ENCODE measurements at places on chromosomes 7 and 10. TPM values are rescaled to one million over a fixed set of nuclear protein-coding genes. Genes with fewer than 3 reads are reported as not detected.
A peak's percentile ranks its signal among the peaks of the same experiment; 100 is the strongest.

GRCh38 chr7:12945901-12946300 lies 258.5 kb downstream of the ARL4A start:
- DNase-seq: no peak

DNAH11 gene
- 6.2 TPM for total RNA-seq

DNA sequence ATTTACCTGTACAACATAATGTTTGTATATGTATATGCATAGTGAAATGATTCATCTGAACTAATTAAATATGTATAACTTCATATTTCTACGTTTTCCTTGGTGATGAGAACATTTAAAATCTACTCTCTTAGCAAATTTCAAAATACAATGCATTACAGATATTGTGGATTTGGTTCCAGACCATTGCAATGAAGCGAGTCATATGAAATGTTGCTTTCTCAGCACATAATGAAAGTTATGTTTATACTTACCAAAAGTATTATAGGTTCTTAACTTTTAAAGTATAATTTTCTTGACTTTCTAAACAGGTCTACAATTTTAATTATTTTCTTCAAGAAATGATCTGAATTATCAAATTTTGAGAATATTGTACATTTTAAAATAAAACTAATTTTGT lies 189.2 kb downstream of the CSTF2T start:
- DNase-seq: no peak

ZNF786 gene
- 3.4 TPM for total RNA-seq

DNA sequence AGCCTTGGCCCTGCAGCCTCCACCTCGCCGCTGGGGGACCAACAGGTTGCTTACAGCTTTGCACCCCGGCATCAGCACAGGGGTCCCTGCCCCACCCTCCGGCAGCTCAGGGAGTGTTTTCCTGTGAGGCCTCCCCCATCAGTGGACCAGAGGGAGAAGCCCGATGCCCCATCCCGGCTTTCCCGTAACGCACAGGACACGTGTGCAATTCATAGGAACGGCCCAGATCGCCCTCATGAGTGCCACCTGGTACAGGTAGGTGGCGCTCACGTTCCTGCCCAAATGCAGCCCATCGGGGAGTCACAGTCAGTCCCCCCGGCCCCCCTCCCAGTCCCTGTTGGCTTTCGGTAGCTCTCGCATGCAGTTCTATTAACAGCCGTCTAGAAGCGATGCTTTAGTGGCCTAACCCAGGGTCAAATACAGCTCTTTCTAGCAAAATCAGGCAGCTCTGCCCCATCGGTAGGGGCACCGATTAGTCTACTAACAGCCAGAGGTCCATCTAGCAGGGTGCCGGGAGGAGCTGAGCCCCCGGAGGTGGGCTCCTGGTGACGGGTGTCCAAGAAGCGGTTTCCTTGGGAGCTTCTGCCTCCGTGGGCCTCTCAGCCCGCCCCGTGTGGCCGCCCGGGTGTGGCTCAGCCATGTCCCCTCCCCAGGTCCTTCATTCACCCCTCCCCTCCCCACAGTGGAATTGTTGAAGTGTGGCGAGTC lies 48.4 kb upstream of the GTF2IRD1 start:
- no peak for DNase-seq

DNA sequence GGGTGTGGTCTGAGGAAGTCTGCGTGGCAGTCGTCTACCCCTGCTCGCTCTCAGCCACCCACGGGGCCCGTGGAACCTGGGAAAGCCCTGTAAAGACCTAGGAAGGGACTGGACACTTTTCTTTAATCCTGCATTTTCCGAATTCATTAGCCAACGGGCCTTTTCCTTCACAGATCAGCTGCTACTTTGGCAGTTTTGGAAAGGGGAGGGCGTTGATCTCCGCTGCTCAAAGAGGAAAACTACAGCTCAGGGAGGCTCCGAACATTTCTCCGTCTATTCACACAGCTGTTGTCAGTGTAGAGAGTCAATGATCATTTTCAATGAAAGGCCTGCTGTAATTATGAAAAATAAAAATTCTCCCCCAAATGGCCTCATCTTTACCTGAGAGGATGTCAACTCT lies 450.1 kb upstream of the MKI67 start:
- no peak for DNase-seq

DNA sequence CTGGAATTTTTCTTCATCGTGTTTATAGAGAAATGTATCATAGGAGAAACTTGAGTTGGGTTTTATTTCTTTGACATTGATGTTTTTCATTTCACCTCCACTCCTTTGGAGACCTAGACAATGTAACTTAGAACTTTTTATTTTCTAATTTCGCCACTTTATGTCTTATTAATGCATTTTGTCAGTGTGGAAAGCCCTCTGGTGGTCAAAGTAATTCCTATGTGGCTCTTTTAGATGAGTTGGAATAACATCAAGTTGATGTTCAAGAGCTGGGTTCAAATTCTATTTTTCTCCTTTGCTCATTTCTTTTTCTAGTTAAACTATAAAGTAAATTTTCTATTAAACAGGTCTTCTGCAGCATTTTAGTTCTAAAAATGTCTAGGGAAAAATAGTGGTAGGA lies 478.6 kb downstream of the LRMDA start:
- DNase-seq: peak; percentile 34

GRCh38 chr10:75145590-75145989 lies 34.1 kb downstream of the SAMD8 start:
- no peak for DNase-seq

DNA sequence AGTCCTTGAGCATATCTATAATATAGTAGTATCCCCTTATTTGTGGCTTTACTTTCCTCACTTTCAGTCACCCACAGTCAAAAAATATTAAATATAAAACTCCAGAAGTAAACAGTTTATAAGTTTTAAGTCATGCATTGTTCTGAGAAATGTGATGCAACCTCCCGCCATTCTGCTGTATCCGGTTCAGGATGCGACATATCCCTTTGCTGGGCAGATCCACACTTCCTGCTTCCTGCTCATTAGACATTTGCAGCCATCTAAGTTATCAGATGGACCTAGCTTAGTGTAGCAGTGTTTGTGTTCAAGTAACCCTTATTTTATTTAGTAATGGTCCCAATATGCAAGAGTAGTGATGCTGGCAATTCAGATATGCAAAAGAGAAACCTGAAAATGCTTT lies 38.9 kb upstream of the BMS1 start:
- no peak for DNase-seq

SLC39A12 gene
- total RNA-seq: not detected

DNA sequence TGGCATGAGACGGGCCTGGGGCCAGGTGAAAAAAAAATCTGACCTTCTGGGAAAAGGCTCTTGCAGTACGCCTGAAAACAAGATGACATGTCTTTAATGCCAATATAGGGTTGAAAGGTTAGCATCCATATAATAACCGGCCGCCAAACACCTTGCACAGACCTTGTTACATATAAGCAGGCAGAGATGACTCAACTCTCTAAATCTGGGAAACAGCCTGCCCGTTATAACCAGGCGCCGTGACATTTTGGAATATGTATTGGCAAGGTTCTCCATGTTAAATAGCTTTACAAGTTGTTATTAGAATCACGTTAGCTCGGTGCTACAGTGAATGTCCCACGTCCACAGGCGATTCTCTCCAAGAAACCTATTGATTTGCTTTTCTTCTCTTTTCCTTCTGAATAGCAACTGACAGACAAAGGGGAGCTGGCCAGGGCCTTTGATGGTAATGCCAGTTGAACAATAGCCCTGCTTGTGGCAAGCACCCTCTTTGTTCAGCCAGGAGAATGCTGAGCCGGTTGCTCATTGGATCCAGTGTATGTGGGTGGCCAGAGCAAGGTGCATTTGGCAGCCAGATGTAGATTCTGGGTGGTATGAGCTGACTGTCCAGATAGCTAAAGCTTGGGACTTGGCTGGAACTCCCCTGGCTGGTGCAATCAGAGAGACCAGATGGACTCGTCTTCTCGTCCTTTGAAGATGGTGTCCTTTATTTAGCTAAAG lies 80.1 kb upstream of the AUTS2 start:
- no peak for DNase-seq

GRCh38 chr10:61592581-61592980 lies 70.1 kb upstream of the CABCOCO1 start:
- DNase-seq: peak; percentile 23

DNA sequence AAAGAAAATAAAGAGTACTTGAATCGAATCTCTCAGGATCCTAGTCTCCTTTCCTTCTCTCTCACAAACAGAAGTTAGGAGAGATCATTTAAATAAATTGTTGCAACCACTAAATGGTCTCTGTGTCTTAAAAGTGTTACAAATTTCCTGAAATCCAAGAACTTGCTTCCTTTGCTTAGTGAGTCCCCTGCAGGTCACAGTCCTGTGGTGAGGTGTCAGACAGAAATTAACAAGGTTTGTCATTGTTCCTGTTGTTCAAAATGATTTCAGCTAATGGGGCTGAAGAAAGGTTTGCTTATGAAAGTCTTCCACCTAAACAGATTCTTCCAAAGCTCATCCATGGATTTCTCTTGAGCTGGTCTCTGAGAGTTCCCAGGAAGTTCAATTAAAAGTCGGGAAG lies 151.6 kb upstream of the SLC26A5 start:
- DNase-seq: no peak

DNA sequence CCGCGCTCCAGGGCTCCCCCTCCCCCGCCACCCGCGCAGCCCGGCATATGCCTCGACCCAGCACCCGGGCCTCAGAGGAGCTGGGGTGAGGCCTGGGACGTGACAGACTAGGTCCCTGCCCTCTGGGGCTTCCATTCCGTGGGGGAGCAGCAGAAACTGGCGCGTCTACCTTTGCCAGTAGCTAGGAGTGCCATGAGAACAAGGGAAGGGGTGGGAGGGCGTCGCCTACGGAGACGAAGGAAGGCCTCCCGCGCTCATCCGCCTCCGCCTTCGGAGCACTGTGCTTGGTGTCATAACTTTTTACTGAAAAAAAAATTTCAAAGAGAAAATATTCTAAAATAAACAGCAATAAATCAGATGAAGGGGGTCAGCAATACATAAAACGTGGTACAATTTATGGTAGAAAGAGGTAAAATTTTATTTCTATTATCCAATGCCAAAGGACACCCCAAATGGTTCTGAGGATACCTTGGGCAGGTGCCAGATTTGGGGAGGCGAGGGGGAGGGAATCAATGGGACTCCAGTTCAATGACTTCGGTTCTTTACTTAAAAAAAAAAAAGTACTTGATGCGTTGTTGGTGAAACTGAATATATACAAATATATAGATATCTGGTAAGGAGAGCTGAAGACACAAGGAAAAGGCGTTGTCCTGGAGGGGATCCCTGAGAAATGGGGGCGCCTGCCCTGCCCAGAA lies 35.1 kb upstream of the GRID1 start:
- DNase-seq: no peak

DNA sequence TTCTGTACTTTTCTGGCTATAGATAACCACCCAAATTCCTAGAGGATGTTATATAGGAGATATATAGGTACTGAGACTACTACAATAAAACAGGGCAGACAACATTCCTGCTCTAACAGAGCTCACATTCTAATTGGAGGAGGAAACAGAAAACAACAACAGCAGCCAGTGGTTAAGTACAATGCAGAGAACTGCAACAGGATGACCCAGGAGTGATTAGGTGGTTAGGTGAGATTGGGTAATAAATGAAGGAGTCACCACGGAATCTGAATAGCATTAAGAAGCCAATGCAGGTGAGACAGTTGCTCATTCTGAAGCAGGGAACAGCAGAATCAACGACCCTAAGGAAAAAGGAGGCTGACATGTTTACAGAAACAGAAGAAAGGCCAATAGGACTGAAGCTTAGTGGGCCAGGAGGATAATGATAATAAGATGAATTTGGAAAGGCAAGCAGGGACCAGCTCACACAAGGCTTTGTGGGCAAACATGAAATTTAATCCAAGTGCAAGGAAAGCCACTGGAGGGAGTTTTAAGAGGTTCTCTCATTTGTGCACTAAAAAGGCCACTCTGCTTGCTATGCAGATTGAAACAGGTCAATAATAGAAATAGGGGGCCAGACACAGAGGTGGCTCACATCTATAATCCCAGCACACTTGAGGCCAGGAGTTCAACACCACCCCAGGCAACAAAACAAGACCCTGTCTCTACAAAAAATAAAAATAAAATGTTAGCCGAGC lies 16.9 kb upstream of the REEP3 start:
- DNase-seq: no peak

CPSF4 gene
- total RNA-seq: 39.0 TPM

- DNase-seq: no peak
Measured at GRCh38 chr7:122520971-122521555, 177.9 kb downstream of the RNF133 start.

SEMA4G gene
- total RNA-seq: not detected

CUL2 gene
- 42.7 TPM for total RNA-seq

DNA sequence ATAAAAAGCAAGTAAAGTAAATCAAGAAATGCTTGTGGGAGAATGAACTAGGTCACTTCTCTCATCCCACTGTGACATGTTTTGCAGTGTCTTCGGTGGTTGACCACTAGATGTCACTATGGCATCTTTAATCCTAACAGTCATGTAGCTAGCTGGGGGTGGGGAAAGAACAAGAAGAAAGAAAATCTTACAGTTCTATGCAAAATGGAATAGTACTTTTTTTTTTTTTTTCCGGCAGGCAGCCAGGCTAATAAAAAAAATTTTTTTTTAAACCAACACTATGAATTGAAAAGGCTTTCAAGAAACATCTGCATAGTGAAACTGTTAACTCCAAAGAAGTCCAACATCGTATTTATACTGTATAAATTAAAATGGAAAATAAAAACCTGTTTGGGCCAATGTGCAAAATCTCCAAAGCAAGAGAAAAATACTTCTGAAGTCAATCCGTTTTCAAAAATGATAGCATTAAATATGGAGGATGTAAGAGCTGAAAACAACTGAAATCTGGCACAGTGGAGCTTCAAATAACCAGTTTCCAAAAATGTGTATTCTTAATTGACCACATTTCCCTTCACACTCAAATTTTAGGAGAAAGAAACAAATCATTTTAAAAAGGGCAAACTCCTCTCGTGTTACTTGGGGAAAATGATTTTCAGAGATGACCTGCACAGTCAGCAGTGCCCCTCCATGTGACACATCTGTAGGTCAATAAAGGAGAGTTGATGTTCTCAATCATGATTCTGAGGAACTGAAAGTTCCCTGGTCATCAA lies 38.5 kb downstream of the CDK1 start:
- peak; percentile 88 for DNase-seq

GRCh38 chr10:49173201-49173772 lies 14.9 kb downstream of the TMEM273 start:
- no peak for DNase-seq

- DNase-seq: no peak
Measured at GRCh38 chr10:20552382-20552781, 344.7 kb downstream of the NEBL start.

GRCh38 chr10:14219411-14219810 lies 111.3 kb downstream of the FRMD4A start:
- no peak for DNase-seq

OR2A5 gene
- total RNA-seq: not detected

- peak; percentile 27 for DNase-seq
Measured at GRCh38 chr7:100875356-100875751, 451 bp downstream of the SRRT start.

- no peak for DNase-seq
Measured at GRCh38 chr10:132861884-132862461, 76.0 kb upstream of the NKX6-2 start.

MINDY4 gene
- 7.6 TPM for total RNA-seq

DNA sequence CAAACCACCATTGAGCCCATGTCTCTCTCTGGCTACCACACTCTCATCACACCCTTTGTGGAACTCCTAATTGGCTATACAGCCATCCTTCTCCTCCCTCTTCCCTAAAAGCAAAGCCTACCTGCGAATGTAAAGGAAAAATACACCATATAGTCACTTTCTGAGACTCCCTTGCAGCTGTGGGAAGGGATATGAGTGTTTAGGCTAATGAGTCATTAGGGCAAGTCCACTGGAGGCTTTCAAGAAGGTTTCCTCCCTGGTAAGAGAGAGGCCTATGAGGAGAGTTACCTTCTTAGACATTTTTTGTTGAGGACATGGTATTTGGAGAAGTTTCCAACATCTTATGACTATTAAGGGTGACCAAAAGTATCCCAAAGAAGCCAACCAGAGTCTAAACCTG lies 4.1 kb upstream of the TMEM243 start:
- DNase-seq: no peak
